Mesothelial cell of epicardium (in vitro differentiated cells): ENCODE measurements at places on chromosomes 2 and 18. TPM values are rescaled to one million over a fixed set of nuclear protein-coding genes. Genes with fewer than 3 reads are reported as not detected.

The DIS3L2 gene
- 69.9 to 74.4 TPM (median 71.9 TPM) in 3 replicates for total RNA-seq

The AMER3 gene
- not detected in 3 replicates for total RNA-seq

The ARHGAP15 gene
- 0.34 to 0.51 TPM (median 0.38 TPM) in 3 replicates for total RNA-seq

The UGT1A10 gene
- not detected in 3 replicates for total RNA-seq

The ZAP70 gene
- total RNA-seq, result 1.9 to 3.1 TPM (median 2.3 TPM) in 3 replicates
